Activated CD8-positive, alpha-beta memory T cell treated with anti-CD3 and anti-CD28 coated beads for 4 hours (primary cell): ENCODE measurements at places on chromosomes 2 and 18.

- DNase-seq: no peak
Measured at GRCh38 chr2:222568865-222569264, 87.0 kb downstream of the FARSB start.

GRCh38 chr2:234826681-234827080 is 125.1 kb upstream of the SH3BP4 start:
- DNase-seq: no peak

DNA sequence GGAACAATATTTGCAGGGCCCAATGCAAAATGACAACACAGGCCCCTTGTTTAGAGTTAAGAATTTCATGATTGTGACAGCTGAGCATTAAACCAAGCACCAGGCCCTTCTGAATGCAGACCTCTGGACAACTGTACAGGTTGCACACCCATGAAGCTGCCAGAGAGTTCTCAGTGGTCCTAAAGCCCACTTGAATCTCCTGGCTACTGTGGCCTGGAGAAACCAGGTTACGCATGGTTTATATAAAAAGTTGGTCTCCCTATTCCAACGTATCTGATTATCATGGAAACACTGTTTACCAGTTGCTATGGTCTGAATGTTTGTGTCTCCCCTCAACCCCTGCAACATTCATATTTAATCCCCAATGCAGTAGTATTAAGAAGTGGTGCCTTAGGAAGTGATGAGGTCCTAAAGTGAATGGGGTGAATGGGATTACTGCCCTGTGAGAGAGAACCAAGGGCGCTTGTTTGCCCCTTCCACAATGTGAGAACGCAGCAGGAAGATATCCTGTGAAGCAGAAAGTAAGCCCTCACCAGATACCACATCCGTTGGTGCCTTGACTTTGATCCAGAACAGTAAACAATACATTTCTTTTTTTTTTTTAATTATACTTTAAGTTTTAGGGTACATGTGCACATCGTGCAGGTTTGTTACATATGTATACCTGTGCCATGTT is 48.0 kb upstream of the ANXA4 start:
- peak; percentile 13 for DNase-seq

GRCh38 chr2:218259099-218259961 is 1.5 kb upstream of the GPBAR1 start:
- no peak for DNase-seq

GRCh38 chr2:37080266-37080665 is 3.9 kb downstream of the HEATR5B start:
- DNase-seq: no peak

DNA sequence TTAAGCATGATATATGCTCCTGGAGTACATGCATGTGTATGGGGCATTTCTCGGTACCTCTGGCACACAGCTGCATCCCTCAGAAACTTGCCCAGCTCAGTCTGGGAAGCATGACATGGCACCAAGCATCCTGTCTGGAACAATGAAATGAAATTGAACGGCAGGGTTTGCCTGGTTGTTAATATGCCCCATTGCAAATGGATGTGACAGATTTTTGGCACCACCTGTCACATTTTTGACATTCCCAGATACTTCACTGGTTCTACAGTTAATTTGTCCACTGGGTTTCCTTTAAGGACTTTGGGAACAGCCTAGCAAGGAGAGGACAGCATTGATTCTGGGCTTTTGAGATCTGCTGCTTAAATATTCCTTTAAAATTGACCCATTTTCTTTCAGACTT is 305.8 kb downstream of the TSN start:
- DNase-seq: no peak

DNA sequence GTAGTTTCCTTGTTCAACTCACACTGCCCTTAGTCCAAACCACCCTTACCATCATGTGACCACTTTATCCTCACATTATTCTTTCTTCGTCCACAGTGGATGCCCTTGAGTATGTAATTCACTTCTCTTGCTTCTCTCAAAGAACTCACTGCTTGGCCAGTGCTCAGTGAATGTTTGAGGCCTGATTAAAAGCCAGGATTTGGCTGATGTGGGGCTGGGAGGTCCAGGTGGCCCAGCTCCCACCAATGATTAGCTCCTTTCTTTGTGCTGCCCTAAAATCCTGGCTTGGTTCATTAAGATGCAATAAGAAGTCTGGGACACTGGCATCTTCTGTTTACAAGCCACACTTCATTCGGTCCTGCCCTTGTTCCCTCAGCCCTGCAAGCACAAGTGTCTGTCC is 97.8 kb upstream of the CELF4 start:
- DNase-seq: no peak

DNA sequence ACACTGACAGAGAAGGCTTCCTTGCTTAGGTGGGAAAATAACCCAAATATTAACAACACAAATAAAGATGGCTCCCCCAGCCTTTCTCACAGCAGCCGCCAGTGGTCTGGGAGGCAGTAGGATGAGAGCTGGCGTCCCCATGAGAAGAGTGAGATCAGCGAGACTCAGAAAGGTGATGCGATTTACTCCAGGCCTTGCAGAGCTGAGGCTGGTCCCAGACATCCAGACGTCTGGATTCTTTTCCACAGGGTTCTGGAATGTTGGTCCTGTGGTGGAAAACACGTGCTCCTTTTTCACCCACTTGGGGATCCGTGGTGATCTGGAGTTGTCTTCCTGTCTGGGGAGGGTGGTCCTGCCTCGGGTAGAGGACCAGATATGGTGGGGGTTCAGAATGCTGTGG is 190.6 kb downstream of the CTIF start:
- no peak for DNase-seq

- no peak for DNase-seq
Measured at GRCh38 chr2:240584486-240585031, 2.0 kb upstream of the CAPN10 start.
